CD4-positive, alpha-beta T cell treated with Interleukin-6 for 4 hours (primary cell): ENCODE measurements at places on chromosomes 7 and 10.

DNA sequence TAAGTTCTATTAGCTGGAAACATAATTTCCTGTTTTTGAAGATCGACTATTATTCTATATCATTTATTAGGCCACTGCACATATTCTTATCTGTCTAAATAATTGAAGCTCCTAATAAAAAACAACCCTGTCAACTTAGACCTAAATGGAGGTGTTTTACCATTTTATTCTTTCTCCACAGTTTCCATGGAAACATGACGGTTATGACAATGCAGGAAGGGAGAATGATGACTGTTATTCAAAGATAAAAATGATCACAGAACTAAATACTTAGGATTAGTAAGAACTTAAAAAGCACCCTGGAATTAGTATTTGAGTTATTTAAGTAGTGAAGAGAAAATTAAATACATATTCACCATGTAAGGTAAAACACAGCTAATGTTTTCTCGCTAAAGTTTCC lies 119.9 kb upstream of the DKK1 start:
- no peak for DNase-seq

DNA sequence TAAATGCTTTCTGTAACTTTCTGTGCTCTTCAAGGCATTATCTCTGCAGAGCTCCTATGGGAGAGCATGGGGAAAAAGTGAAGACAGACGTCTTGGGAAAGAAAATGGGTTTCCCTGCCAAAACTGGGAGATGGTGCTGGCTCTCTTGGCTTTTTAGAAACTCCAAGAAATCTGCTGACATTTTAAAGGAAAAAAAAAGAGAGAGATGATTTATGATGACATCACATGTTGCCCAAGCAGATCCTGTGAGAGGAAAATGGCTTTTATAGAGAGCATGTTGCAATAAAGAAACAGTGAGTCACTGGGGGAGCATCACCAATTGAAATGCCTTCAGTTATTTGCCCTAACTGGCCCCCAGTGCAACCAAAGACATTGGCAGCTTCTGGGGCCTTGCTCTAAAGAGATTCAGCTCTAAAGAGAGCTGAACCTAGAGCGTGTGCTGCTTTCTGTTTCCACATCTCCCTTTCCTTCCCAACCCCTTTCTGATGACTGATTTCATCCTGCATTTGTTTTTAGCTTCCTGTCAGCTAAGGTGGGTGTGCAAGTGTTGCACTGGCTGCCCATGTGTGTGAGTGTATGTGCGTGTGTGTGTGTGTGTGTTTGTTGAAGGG lies 37.7 kb downstream of the LRMDA start:
- no peak for DNase-seq

DNA sequence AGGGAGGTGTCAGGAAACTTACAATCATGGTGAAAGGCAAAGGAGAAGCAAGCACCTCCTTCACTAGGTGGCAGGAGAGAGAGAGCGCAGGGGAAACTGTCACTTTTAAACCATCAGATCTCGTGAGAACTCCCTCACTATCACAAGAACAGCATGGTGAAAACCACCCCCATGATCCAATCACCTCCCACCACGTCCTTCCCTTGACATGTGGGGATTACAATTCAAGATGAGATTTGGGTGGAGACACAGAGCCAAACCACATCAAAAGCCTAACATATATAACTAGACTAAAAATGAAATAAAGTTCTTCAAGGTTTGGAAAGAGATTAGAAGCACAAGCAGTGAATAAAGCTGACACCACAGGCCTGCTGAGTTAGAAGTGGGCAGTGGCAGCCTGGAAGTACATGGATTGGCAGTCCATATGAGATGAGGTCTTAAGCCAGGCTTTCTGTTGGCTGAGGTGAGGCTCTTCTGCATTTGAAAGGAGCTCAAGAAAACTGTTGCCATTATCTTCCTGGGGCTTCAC lies 96.4 kb upstream of the MDFIC start:
- DNase-seq, result no peak

- no peak for DNase-seq
These were observed 80.0 kb upstream of the DNAAF5 start for GRCh38 chr7:646487-646886.

- no peak for DNase-seq
These were observed 17.9 kb downstream of the SCIN start for GRCh38 chr7:12588259-12588904.

GRCh38 chr7:101125989-101126650 lies 784 bp upstream of the SERPINE1 start:
- no peak for DNase-seq

- DNase-seq, result no peak
These were observed 29.4 kb upstream of the SMNDC1 start for GRCh38 chr10:110334061-110334656.

DNA sequence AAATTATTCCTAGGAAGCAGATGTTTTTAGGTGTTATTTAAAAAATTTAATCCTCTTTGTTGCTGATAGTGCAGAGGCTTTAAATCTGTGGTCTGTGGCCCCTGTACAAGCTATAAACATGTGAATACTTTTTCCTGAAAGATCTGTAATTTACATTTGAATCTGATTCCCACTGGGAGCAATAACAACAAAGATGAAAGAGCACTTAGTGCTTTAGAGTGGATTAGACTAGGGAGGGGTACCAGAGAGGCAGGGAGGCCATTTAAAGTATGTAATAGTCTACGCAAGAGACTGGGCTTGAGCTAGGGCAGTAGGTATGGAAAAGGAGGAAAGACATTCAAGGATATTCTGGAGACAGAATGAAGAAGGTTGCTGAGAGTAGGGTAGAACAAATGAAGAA lies 19.1 kb downstream of the BTRC start:
- DNase-seq, result no peak

DNA sequence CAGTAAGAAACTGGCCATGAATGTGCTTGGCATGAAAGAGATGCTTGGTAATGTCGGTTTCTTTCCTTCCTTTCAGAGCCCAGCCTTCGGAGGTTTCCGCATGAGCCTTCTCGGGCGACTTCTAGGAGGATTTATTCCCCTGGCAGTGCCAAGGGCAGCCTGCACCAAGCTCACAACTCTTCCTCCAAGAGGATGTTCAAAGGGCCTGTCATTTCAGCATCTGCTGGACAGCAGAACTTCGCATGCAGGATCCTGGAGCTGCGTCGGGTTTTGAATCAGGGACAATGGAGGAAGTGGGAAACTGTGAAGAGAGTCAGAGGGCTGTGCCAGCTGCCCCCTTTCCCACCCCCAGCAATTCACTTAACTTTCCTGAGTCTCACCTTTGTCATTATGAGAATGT lies 21.3 kb downstream of the GOLGA7B start:
- DNase-seq, result no peak

- DNase-seq, result no peak
These were observed 8.8 kb upstream of the CRPPA start for GRCh38 chr7:16430133-16430532.

GRCh38 chr7:107953265-107953923 lies 49.6 kb downstream of the LAMB1 start:
- DNase-seq, result no peak

DNA sequence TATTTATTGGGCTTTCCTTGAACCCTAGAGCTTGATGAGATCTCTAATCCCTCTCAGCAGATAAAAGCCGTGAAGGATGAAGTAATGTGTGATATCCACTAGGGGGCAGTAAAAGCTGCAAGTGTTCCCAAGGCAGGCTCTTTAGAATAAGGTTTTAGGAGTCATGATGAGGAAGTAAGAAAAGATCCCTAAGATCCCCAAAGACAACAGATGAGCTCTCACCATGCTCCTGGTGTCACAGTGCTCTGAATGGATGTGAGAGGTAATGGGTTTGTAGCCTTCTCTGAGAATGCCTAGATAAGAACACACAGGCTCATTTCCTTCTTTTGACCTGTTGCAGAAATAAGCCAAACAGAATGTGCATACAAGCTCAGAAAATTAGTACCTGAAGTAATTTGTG lies 70.4 kb upstream of the ITPRID1 start:
- DNase-seq, result no peak

GRCh38 chr10:15344876-15345285 lies 26.2 kb downstream of the FAM171A1 start:
- no peak for DNase-seq
